ENCODE measurements at places on chromosomes 4 and X.

DNA sequence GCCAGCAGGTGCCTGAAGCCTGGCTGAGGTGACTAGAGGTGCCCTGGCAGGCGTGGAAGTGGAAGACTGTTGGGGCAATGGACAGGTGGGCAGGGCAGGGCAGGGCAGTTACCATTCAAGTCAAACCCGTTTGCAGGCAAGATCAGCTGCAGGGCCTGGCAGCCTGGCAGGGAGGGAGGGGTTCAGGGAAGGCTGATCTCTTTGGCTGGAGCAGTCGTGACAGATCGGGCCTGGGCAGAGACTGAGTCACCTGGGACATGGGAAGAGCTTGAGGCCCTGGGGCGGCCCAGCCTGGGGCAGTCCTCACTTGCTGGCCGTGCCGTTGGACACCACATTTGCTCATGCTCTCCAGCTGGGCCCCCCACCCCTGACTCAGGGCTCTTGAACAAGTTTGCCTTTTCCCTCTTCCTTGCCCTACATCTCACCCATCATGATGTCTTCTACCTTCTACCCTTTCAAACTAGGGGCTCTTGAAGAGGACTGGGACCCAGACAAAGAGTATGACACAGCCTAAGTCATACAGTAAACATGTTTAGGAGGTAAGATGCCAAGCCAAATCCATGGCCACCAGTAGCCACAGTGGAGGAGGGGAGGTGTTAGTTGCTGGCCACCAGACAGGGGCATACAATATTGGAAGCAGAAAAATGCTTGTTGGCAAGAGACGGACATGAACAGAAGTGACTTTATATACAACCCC is 2.0 kb upstream of the ZNF185 start:
- DNase-seq: no peak

- DNase-seq: no peak
Measured at GRCh38 chr4:7910952-7911578, 28.6 kb downstream of the AFAP1 start.

DNA sequence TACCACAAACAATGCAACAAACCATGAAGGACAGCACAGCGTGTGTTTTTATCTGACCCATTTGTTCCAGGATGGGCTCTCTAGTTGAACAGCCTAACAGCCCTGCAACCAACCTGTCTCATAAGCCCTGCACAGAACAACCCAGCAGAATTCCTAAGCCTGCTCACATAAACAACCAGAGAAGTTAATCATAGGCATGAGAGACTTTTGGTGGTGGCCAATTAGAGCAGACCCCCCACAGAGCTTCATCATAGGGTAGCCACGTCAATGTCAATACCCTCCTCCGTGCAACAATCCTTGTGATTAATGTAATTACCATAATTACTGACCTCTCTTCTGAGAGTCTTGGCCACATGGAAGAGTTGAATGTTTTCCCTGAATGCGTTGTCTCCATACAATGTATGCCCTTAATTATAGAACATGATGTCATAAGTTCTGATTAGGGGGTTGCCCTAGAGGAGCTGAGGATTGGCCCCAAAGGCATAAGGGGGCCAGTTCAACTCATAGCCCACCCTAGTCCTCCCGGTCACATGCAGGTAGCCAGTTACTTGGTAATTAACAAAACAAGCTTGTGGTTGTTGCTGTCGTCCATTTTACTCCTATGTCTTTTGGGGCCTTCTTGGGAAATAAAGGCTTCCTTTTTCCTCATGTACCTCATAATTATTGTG is 92.7 kb downstream of the SYNPO2 start:
- DNase-seq: no peak

DNA sequence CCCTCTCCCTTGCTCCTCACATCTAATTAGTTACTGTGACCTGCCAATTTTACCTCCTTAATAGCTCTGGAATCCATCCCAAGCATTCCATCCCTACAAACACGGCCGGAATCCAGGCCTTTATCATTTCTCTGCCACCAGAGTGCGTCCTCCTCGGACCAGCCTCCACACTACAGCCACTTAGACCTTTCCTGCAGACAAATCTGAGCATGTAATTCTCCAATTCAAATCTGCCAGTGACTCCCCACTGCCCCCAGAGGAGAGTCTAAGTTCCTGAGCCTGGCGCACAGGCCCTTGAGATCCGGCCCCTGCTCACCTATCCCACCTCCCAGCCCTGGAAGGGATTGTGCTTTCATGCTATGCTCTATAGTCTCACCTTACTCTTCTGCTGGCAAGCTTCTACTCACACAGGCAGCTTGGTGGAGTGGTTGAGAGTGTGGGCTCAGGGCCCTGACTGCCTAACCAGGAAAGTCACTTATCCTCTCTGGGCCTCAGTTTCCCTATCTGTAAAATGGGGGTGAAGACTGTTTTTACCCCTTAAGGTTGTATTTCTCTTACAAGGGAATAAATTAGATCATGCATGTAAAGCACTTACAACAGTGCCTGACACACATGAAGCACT is 31.2 kb downstream of the PJA1 start:
- DNase-seq: no peak

- no peak for DNase-seq
Measured at GRCh38 chr4:41141900-41142299, 72.4 kb downstream of the APBB2 start.

DNA sequence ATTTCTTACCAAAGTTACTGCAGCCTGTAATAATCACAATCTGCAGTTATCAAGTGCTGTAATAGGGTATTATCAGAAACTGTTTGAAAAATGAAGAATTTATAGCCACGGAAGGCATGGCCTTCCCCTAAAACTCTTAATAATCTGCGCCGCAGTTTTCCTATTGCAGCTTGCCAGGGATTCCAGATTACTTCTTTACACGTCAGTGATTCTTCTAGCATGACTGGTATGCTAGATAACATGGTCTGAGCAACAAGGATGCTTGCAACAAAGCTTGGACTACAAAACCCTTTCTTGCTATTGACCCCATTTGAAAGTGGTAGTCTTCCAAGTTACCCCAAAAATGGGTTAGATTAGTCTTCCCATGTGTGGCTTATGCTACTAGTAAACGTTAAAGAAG is 47.2 kb upstream of the GK2 start:
- DNase-seq: no peak

Measured in Peyer's patch (tissue), 4 donors.